ENCODE measurements at places on chromosomes 11 and 22. TPM values are rescaled to one million over a fixed set of nuclear protein-coding genes. Genes with fewer than 3 reads are reported as not detected.

GRCh38 chr22:17370026-17370765 is 936 bp downstream of the CECR2 start:
- no peak for DNase-seq

DNA sequence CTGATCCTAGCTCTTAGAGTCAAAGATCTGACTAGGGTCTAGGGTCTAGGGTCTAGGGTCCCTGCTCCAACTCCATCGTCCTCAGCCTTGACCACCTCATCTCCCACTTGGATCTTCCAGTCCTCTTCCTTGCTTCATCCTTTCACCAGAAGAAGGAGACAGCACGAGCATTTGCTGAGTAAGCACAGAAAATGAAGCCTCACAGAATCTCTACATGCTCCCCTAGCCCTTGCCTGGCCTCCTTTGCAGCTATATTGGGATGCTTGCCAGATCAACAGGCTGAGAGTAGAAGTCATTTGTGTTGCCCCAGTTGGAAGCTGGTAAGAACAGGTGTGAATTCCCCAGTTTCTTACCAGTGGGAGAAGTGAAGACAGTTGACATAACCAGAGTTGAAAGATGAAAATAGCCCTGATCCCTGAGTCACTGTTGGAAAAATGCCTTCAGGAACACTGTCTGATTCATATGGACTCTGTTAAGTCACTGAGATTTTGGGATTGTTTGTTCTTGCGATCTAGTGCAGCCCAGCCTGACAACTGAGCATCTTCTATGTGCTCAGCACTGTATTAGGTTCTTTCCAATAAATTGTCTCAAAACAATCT is 552.5 kb downstream of the INSC start:
- no peak for DNase-seq

DNA sequence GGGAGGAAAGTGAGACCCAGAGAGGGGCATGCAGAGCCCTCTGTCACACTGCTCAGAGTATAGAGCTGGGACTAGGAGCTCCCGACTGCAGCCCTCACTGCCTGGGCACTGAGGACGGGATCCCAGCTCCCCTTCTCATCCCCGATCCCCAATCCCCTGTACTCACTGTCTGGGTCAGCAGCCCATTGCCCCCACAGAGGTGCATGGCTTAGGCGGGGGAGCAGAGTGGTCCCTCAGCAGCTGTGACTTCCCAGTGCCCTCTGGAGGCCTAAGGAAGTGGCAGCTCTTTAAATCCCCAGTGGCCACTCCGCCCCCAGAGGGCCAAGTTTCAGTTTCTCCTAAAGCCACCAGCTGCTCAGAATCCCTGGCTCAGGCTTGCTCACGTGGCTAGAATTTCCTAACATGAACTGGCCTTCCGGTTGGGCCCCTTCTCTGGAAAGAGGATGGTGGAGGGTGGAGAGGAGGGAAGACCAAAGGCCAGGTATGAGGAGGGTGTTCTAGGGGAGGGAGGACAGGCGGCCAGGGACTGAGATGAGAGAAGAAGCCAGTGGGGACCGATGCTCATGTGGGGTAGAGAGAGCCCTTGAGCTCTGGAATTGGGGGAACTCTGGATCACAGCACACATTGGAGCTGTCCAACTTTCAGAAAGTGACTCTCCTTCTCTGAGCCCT is at the start of gene BATF2:
Gene BATF2, minus strand, starts transcription at position 262 of the 671 bp plus-strand sequence. Its CDS starts 57 bp downstream, at position 205.
- peak; percentile 35 for DNase-seq

GRCh38 chr11:76604626-76605241 is 65.8 kb downstream of the LRRC32 start:
- no peak for DNase-seq

GRCh38 chr11:125944350-125945010 is 1.4 kb upstream of the VSIG10L2 start:
- no peak for DNase-seq

- DNase-seq: no peak
Observed at GRCh38 chr11:20249378-20249777, 89.1 kb upstream of the DBX1 start.

GRCh38 chr11:67617243-67617953 is 10.7 kb downstream of the NDUFV1 start:
- no peak for DNase-seq

GRCh38 chr11:119190531-119190930 is 5.3 kb downstream of the NHERF4 start:
- DNase-seq: no peak

DNA sequence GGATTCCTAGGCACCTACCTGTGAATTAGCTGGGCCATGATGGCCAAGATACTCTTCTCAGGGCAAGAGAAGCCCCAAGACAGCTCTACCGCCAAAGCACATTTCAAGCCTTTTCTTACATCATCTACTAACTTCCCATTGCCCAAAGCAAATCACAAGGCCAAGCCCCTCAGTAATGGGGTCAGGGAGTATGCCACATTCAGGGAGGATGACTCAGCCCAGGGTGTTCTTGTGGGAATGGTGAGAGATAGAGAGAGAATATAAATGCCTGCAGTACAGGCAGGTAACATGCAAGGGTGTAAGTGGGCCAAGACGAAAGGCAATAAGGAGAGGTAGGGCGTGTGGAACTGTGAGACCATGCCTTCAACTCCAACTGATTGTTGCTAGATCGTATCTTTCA is 162.5 kb upstream of the ISX start:
- no peak for DNase-seq

- DNase-seq: no peak
Observed at GRCh38 chr11:134449713-134450112, 37.7 kb upstream of the B3GAT1 start.

DNA sequence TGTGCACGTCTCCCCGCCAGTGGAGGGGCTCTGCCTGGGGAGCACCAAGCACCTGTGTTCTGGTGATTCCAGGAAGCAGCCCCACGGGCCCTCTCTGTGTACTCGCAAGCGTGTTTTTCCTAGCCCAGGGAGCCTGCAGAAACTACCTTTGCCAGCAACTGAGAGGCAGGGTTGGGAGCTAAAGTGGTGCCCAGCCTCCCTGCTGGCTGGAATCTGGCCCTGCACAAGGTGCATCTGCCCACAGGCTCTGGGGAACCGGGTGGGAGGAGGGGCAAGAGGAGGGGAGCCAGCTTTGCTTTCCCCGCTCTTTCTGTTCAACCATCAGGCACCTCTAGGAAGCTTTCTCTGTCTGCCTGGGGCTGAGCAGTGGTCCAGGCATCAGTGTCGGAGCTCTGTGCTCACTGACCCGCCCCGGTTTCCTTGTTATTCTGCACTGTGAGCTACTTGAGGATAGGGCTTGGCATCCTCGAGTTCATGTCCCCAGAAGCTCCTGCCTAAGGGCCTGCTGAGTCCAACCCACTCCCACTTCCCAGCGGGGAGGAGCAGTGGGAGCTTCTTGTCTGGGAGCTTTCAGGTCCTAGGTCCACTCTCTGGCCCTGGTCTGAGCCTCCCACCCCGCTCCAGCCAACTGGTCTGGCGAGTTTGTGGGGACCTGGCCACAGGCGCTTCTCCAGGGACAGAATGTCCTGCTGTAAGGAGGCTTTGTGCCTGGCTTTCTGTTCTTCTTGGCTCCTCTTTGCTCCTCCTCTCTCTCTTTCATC is 14.9 kb downstream of the DAGLA start:
- DNase-seq: no peak

- DNase-seq: peak; percentile 41
Observed at GRCh38 chr11:124656774-124657630, 16.5 kb downstream of the SIAE start.

GRCh38 chr11:45145379-45146071 is 914 bp upstream of the PRDM11 start:
- DNase-seq: no peak

- DNase-seq: no peak
Observed at GRCh38 chr22:46390652-46391301, 55.3 kb downstream of the TRMU start.

DNA sequence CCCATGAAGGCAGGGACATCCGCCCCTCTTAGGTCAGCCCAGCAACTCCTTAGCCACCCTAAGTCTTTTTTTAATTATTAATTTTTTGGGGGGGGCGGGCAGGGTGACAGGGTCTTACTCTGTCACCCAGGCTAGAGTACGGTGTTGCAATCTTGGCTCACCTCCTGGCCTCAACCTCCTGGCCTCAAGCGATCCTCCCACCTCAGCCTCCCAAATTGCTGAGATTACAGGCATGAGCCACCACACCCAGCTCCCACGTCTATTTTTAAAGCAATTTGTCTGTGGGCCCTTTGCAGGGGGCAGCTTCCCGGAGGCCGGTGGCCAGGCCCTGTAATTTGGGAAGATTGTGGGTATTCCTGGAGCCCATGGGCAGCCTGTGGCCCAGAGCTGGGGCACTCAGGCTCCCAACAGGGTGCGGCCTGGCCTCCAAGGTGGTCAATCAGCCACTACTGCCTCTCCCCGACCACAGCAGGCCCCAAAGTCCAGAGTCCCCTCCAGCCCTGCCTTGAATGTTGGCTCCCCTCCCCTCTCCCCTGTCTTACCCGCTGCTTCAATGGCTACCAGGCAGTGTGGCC is 27.2 kb downstream of the CREB3L1 start:
- no peak for DNase-seq

DNA sequence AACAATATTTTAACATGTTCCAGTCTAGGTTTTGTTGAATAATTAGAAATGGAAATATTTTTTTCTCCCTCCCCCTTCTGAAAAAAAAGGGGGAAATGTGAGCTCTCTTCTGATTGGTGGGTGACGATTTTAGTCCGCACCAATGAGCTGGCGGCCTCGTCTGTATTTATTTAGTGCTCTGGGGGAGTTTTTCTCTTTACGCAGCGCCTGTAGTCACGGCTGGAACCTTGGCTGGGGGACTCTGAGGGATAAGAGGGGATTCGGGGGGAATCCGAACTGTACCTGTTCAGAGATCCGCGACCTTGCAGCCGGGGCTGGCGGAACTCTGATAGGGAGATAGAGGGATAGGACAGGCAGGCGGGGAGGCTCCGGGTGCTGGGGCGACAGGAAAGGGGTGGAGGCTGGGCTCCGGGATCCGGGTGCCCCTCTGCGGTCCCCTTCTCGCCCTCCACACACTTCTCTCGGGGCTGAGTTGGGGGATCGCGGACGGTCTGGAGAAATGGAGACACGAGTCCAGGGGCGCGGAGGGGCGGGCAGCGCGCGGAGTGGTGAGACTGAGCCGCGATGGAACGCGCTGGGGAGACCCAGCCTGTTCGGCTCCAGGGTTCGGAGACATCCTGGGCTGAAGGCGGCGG is 99.7 kb upstream of the HSD17B12 start:
- DNase-seq: no peak

- no peak for DNase-seq
Observed at GRCh38 chr11:95575517-95575916, 214.1 kb downstream of the FAM76B start.

GRCh38 chr22:43698403-43698802 is 113.7 kb downstream of the EFCAB6 start:
- DNase-seq: no peak

GRCh38 chr11:70886256-70886655 is 366.1 kb downstream of the SHANK2 start:
- DNase-seq: no peak

DNA sequence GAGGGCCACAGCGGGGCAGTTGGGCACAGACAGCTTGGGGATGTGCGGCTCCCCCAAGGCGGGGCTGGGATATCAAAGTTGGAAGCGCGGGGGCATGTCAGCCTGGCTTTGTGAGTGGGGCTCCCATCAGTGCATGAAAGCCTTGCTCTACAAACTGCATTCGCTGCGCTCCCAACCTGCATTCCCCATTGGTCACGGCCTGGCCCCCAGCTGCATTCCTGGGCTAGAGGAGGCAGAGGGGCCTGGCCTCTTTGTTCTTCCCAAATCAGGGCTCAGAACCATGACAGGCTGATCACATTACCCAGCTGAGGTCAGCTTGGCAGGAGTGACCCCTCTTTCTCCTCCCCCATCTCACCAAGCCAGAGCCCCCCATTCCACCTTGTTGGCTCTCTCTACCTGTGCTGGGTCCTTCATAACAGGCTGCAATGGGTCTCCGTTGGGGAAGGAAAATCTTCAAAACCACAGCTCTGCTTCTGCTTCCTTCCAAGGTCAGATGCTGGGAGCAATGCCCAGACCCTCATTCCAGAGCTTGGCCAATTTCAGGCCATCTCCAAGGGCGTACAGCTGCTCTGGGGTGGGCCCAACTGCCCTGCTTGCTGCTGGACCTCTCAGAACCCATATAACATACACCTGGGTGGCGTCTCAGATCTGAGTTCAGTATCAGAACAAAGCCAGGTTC is 38.7 kb upstream of the CDON start:
- DNase-seq: no peak

DNA sequence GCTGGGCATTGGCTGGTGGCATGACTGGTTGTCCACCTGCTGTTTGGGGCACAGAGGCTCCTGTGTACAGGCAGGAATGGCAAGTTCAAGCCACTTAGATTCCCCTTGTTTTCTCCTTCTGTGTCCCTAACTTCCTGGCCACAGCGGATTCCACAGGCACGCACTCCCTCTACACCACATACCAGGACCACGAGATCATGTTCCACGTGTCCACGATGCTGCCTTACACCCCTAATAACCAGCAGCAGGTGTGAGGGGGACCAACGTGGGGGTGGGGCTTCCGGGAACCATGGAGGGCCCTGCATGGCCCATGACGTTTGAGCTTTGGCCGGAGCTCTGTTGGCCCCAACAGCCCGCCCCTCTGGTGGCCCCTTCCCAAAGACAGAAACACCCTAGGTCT is 7.8 kb downstream of the SIPA1 start:
- no peak for DNase-seq

GRCh38 chr11:119607726-119608125 is 121.3 kb downstream of the NECTIN1 start:
- DNase-seq: no peak

DNA sequence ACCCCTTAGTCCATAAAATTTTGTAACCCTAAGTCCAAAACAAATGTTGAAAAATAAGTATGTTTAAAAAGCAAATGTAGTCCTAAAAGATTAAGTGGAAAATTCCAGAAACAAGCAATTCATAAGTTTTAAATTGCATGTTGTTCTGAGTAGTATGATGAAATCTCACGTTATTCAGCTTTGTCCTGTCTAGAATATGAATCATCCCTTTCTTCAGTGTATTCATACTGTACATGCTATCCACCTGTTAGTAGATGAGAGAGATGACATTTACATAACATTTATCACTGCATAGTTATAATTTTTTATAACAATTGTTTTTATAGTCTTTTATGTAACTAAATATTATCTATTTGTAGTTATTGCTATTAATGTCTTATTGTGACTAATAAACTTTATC is 622.3 kb upstream of the CHORDC1 start:
- DNase-seq: no peak

DNA sequence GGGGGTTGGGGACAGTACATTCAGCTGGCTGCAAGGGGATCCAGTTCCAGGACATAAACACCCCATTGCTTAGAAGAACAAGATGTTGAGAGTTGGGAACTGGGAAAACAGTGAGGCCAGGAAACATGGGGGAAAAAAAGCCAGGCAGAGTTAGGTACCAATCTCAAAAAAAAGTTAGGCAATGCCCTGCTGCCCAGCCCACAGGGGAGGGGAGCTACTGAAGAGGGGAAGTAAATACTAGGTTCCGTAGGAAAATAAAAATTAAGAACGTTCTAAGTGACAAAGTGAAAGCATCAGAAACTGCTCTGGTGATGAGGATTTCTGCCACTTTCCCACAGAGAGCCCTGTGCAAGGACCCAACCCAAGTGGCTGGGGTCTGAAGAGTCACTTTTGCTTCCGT is 12.0 kb downstream of the SPTBN2 start:
- DNase-seq: no peak

- no peak for DNase-seq
Observed at GRCh38 chr22:44404341-44405020, 91.7 kb upstream of the SHISAL1 start.

Gene CRYBA4
- total RNA-seq: not detected

Gene PRCP
- 29.8 TPM for total RNA-seq

Gene SESN3
- 86.1 TPM for total RNA-seq

Gene TUBA8
- total RNA-seq: 0.94 TPM

Gene SLC25A1
- 30.3 TPM for total RNA-seq

Gene TMEM132A
- total RNA-seq: 104 TPM

Gene OR5A1
- not detected for total RNA-seq

Gene ISX
- not detected for total RNA-seq

Gene PATE2
- 1.6 TPM for total RNA-seq

Gene CNTN5
- 10.6 TPM for total RNA-seq

Gene CEP164
- total RNA-seq: 19.5 TPM
